ENCODE measurements at places on chromosomes 2 and 18. TPM values are rescaled to one million over a fixed set of nuclear protein-coding genes. Genes with fewer than 3 reads are reported as not detected.

Gene SERPINB8
- 8.2 TPM for total RNA-seq

Gene GLI2
- 0.56 TPM for total RNA-seq

Gene ERFE
- 0.27 TPM for total RNA-seq

Gene SERPINB10
- total RNA-seq, result not detected

Gene VPS4B
- total RNA-seq, result 20.0 TPM

Gene DYNC2LI1
- total RNA-seq, result 3.2 TPM

Gene CAVIN2
- 12.3 TPM for total RNA-seq

Gene XPO1
- 53.6 TPM for total RNA-seq

Gene COL4A3
- 0.12 TPM for total RNA-seq
